Fibroblast of skin of back (primary cell): ENCODE measurements at places on chromosomes 11 and 22.

GRCh38 chr11:60078745-60079144 is 9.7 kb upstream of the MS4A2 start:
- DNase-seq: no peak

DNA sequence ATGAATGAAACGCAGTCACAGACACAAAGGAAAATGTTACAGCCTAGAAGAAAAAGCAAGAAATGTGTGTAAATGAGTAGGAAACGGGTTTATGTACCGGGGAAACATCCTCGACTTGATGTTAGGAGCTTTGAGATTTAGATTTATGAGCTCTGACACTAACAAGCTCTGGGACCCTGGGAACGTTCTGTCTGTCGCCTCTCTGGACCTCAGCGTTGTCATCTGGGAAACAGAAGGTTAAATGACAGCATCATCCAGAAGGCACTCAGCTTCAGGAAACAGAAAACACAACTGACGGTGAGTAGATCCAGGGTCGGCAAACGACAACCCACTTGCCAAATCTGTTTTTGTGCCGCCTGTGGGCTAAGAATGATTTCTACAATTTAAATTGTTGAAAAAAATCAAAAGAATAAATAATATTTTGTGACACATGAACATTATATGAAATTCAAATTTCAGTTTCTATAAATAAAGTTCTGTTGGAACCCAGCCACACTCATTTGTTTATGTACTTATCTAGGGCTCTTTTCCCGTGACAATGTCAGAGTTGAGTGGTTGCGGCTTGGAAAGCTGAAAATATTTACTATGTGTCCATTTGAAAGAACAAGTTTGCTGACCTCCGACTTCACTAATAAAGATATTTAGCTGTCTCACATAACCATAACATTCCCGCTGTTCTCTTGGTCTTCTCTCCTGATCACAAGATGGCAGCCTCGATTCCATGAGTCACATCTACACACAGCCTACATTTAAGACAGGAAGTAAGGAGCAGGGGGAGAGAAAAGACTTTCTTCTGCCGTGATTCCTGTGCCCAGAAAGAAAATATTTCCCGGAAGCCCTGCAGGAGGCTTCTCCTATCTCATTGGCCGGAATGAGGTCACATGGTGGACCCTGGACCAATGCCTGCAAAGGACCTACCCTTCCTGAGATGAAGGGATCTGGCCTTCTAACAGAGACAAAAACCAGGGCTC is 47.1 kb upstream of the SYT13 start:
- peak; percentile 76 for DNase-seq

DNA sequence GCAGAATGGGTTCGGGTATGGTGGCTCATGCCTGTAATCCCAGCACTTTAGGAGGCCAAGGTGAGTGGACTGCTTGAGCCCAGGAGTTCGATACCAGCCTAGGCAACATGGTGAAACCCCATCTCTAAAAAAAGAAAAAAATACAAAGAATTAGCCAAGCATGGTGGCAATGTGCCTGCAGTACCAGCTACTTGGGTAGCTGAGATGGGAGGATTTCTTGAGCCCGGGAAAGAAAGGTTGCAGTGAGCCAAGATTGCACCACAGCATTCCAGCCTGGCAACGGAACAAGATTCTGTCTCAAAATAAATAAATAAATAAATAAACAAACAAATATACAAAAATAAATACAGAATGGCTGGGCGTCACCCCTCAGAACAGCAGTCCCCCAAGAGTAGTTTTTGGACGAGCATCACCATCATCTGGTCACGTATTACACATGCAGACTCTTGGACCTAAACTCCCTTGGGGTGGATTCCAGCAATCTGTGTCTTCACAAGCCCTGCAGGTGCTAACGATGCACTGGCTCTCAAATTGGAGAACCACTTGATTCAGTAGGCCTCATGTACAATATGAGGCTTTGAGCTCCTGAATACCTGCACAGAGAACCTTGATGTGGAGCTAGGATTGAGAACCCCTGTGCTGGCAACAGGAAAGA is 33.5 kb downstream of the CLMP start:
- DNase-seq: no peak

GRCh38 chr11:12815931-12816494 is 141.8 kb downstream of the TEAD1 start:
- DNase-seq: no peak

GRCh38 chr11:34637303-34637702 is 16.4 kb downstream of the EHF start:
- DNase-seq: no peak

DNA sequence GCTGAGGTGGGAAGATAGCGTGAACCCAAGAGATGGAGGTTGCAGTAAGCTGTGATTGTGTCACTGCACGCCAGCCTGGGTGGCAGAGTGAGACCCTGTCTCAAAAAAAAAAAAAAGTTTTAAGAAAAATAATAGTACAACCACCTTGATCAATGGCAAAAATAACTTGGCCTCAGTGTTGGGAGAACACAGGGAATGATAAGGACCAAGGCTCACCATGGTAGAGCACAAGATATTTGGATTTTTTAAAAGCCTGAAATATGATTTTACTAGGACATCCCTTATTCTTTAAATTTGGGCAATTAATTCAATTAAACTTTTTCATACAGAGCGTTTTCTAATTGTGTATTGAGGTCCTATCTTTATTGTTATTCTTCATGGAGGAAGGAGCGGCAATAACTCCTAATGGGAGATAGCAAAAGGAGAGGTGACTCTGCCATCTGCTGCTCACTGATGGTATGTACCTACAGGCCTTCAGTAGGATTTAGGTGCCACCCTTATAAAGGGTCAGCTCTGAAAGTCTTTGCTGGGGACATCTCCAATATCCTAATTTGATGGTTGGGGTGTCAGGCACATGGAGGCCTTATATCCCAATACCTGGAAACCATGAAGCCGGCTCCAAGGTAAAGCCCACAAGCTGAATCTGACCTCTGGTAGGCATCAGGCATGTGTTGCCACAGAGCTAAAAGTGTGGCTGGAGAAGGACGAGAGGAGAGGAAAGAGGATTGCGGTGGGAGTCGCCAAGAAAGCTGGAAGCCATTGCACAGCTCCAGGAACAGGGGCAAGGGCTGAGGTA is 21.9 kb upstream of the POLD3 start:
- DNase-seq: peak; percentile 35

DNA sequence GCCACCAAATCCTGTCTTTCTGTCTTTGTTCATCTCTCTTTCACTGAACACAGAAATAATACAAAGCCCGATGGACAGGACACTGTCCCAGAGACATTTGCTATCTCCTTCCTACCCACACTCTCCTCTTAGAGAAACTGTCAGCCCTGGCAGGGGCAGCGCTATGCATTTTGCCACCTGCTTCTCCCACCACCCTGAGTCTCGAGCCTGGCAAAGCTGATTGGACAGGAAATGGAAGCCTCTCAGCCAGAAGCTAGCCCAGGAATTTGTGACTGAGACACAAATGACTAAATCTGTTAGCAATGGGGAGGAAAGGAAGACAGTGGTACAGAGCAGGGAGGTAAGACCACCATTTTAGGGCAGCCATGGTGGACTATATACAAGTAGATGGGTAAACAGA is 14.9 kb upstream of the GALNT18 start:
- peak; percentile 30 for DNase-seq

GRCh38 chr11:58745705-58746364 is 14.1 kb upstream of the GLYAT start:
- DNase-seq: no peak

DNA sequence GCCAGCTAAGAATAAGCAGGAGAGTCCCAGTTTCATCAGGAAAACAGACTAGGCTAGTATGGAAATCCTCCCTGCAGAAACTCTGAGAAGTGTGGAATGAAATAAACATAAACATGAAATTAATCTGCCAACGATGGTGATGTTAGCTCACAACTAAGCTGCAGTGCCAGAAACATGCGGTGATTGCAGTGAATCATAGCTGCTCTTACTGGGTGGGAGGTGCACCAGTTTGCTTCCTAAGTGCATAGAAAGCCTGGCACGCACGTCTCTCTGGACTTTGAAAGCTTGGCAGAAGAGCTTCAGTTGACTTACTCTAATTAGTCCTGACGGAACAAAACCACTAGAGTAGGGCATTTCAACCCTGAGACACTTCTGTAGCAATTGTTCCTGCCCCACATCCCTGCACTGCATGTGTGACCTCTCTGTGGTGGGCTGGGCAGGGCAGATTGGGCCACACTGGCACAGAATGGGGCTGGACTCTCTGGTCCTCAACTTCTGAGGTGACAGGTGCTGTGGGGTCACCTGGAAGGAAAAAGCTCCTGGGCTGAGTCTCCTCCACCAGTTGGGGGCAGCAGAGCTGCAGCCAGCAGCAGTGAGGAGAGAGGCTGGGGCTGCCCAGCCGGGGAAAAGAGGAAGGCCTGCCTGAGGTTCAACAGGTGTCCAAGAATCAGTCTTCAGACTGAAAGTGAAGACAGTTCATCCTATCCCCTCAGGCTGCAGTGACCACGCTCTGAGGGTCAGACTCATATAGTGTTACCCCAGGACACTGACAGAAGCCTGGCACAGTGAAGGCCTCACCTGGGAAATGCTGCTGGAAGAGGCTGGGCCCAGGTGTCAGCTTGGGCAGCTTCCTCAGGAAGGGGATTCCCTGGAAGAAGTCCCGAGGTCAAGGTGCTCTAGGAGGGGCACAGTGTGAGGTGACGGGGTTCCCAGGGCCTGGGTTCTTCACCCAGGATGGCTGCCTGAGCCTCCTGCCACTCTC is 40.5 kb downstream of the GGTLC2 start:
- DNase-seq: peak; percentile 39

DNA sequence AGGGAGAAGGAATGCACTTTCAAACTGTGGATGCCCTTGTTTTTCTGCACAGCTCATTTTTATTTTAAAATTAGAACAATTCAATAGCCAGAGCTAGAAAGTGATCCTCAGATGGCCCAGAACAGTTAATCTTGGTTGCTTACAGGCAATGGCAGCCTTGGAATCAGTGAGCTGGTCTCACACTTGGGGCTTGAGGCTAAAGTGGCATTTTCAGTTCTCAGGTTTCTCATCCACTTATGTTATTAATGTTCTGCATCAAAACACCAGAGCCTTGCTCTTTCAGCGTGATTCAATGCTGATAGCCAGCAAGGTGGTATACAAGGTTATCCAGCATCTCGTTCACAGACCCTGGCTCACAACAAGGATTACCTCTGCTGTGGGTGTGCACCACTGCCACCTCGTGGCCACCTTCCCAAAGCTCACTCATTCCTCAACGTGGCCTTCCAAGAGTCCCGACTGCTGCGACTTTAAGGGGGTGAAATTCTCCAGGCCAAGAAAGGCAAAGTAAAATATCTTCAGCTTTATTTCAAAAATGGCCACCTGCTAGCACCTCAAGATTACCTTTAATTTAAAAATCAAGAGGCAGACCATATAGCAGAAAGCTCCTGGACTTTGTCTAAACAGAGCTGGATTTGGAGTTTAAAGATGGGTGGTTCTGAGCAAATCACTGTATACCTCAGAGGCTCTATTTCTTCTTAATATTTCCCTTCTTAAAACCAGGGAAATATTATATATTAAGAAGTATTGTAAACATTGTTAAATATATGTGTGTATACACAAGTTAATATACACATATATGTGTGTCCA is 34.2 kb upstream of the FSHB start:
- DNase-seq: peak; percentile 46

- no peak for DNase-seq
Measured at GRCh38 chr22:28773461-28773867, 969 bp downstream of the CCDC117 start.

- DNase-seq: peak; percentile 39
Measured at GRCh38 chr11:132994966-132995365, 537.3 kb downstream of the OPCML start.

DNA sequence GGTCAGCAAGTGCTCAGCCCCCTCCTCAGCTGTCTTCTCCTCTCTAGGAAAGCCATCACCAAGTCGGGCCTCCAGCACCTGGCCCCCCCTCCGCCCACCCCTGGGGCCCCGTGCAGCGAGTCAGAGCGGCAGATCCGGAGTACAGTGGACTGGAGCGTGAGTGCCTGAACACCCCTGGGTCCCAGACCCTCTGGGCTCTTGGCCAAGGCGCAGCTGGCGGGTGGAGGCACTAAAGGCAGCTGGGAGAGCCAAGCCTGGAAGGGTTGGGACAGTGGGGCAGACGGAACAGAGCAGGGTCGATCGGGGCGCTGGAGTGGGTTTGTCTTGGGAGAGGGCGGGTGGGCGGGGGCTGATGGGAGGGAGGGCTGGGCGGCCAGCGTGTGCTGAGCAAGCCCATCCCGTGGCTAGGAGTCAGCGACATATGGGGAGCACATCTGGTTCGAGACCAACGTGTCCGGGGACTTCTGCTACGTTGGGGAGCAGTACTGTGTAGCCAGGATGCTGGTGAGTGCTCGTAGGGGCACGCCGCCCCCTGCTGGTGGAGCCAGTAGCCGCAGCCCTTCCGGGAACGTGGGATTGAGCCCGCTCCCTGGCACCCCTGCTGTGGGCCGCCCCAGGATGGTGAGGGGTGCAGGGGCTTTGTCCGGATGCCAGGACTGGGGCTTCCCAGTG is 14.1 kb upstream of the MDK start:
- DNase-seq: peak; percentile 48

GRCh38 chr11:92131289-92131865 is 93.2 kb upstream of the FAT3 start:
- peak; percentile 70 for DNase-seq

- no peak for DNase-seq
Measured at GRCh38 chr11:26995701-26996460, 2.0 kb downstream of the FIBIN start.

- peak; percentile 66 for DNase-seq
Measured at GRCh38 chr11:12889243-12889642, 119.9 kb upstream of the RASSF10 start.

- no peak for DNase-seq
Measured at GRCh38 chr11:3231851-3232744, at the start of gene MRGPRE. Gene MRGPRE (minus strand): TSS chr11:3232417. CDS start chr11:3228799, 3,618 bp downstream.

GRCh38 chr11:117712530-117712929 is 84.5 kb downstream of the DSCAML1 start:
- no peak for DNase-seq

GRCh38 chr22:47839595-47840227 is 1077.3 kb downstream of the TBC1D22A start:
- DNase-seq: peak; percentile 79

- no peak for DNase-seq
Measured at GRCh38 chr11:72584293-72584938, 89.8 kb downstream of the PDE2A start.

GRCh38 chr11:74008373-74009229 is at the start of gene UCP3:
Gene UCP3 (minus strand): TSS chr11:74009085. CDS start chr11:74007042, 2,043 bp downstream.
- no peak for DNase-seq

DNA sequence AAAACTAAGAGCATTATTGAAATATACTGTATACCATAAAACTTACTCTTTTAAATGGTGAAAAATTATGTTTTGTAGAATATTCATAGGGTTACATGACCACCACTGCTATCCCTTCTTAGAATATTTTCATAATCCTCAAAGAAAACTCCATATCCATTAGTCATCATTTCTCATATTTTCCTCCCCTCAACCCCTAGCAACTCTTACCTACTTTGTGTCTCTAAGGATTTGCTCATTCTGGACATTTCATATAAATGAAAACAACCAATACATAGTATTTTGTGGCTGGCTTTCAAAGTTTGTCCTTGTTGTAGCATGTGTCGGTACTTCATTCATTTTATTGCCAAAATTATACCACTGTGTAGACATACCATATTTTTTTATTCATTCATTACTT is 863.8 kb downstream of the KCNA4 start:
- peak; percentile 91 for DNase-seq

GRCh38 chr22:21025266-21025665 is 7.1 kb downstream of the SLC7A4 start:
- no peak for DNase-seq
